Thoracic aorta (tissue), 2 donors: ENCODE measurements at places on chromosomes 4 and X.

GRCh38 chr4:53511014-53511413 is 80.3 kb downstream of the LNX1 start:
- DNase-seq: no peak

DNA sequence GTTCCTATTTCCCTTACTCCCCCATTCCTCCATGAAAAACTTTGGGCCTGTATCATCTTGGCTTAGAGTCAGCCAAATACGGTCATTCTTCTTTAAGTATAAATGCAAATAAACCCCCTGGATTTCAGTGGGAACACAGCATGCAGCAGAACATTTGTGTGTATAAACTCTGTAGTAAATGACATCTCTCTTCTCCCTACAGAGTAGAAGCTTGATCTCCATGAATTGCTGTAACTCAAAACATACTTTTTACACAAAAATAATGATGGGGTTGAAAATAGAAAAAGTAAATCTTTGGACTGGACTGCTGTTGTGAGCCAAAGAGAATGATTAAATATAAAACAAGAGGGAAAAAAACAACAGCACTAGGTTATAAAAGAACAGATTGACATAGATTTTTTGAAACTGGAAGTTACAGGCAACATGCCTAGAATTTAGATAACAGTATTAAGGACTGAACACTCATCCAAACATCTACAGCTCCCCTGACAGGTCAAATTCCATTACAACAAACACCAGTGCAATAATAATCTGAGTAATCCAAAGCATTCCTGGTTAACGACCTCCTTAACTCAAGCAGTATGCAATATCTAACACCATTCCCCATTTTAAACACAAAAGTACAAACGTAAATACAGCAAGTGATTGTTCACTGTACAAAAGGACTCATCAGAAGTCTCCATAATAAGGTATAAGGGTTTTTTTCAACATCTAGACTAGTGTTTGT is 30.7 kb downstream of the TSPAN5 start:
- no peak for DNase-seq

DNA sequence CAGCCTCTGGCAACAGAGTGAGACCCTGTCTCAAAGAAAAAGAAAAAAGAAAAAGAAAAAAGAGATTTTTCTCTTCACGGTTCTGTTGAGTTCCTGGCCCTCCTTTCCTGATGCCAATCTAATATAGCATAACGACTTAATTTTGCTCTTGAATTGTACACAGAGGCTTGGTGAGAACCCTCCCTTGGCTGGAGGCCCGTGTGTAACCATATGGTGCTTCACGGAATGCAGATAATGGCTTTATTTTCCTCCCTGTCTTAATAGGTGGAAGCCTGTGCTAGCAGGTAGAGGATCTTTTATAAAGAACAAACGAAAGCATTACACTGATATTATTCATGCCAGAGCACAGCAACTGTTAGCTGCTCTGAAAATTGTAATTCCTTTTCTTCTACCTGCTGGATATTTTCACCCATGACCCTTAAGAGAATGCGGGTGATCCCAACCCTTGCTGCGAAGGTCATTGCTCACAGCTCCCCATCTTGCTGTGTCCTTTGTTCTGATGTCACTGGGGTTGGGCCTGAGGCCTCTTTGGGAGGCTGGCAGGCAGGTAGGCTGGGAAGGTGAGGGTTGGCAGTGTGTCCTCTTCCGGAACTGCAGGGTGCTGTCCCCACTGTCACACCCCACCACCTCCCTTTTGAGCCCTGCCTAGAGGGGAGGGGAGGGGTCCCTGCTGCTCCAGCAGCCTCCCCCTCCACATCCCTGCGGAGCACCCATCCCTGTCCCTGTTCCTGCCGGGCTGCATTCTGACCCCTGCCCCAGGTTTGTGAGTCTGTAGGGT is 83.8 kb upstream of the STOX2 start:
- no peak for DNase-seq

- DNase-seq: no peak
These were observed 60.2 kb downstream of the KCNIP4 start for GRCh38 chr4:21888195-21888976.

DNA sequence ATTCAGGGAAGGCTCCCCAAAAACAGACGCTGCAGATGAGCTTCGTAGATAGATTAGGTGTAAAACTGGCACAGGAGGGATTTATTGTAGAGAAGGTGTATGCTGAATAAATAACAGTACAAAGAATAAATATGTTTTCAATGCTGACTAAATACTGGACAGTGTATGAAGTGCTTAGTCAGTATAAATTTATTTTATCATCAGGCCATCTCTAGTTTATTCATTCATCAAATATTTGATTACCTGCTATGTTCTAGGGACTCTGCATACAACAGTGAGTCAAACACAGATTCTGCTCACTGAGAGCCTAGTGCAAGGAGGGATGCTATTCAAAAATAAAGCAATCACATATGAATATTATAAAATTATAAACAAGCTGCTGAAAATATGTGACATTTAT is 63.6 kb upstream of the TSPAN5 start:
- DNase-seq: no peak

DNA sequence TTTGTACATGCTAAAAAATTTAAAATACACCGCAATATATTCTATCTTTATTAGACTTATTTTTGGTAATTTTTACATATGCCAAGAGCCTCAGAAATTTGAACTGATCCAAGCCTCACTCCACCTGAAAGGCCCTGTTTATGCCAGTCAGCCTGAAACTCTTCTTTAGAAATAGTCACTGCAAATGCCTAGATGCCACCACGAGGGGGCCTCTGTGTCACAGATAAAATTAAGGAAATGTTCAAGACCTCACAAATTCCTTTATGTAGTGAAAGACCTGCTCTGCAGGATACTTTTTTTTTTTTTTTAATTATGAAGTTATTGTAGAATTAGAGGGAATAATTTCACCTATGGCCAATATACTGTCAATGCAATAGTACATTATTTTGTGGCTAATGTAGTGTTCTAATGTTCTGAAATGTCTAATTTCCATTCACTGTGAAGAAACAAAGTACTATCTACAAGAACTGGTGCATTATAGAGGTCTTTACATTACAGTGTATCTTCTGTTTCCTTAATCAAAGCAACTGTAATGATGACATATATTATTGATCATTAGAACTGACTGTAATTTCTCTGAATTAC is 69.8 kb downstream of the DTHD1 start:
- DNase-seq: no peak

- DNase-seq: no peak
These were observed 220.0 kb downstream of the NWD2 start for GRCh38 chr4:37464373-37465128.

DNA sequence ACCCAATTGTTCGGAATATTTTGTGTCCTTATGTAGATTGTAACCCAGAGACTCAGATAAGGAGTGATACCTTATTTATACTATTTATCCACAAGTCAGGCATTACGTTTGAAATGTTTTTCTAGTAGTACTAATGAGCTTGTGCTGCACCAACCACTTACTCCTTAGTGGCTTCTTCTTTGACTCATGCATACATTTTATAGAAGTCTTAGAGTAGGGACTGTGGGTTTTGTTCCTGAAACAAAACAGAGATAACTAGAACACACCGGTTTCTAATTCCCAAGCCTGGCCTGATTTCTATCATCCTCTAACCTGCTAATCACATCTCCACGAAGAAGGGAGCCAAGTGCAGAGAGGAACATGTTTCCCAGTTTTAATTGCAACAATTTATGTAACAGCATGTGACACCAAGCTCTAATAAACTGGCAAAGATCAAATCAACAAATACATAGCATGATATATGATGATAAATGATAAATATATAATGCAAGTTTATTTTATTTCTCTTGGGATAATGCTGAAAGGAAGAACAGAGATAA is 32.3 kb downstream of the MGARP start:
- DNase-seq: no peak

DNA sequence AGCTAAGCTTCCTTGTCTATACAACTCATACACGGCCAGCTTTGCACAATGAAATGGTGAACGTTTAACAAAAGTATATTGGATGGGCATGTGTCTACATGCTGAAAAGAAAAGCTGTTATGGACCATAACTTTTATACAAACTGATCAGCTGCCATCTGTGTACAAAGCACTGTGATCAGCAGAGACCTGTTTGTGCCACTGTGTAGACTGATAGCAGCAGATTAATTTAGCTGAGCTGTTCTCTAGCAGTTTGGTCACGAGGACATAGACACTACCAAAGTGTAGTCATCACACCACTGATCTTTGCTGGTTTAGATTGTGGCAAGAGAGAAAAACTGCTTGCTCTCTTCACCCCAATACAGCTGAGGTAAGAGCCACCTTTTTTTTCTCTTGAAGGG is 124.5 kb downstream of the RAPGEF2 start:
- no peak for DNase-seq

- no peak for DNase-seq
These were observed 1157.6 kb upstream of the TENM3 start for GRCh38 chr4:181085557-181085956.

DNA sequence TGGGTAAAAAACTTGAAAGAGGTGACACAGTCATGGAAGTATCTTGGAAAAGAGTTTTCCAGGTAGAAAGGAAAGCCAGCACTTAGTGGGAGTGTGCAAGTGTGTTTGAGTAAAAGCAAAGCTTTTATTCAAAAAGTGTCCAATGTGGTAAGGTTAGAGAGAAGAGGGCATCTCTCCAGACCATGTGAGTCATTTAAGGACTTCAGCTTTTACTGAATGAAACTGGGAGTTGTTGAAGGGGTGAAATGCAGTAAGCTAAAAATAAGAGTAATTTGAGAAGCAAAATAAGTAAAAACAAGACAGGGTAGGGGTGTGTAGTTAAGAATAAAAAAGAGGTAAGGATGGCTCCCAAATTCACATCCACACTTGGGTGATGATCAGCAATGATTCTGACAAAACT is 238.9 kb downstream of the SLC7A11 start:
- DNase-seq: no peak
